ENCODE measurements at places on chromosomes 5 and 9.

DNA sequence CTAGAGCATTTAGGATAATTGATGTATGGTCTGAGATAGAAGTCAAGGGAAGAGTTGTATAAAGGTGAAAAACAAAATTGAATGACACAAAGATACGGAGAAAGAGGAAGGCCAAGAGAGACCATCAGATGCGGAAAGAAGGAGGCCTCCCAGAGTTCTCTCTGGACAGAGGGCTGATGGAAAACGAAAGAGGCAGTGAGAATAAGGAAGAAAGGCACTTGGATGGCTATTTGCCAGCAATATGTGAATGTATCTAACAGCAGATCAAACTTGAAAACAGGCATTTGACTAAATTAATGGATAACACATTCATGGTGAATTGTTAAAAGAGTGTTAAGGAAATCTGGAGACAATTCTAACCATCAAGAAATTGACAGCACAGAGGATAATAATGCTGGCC is 2.4 kb upstream of the DOCK8 start:
- DNase-seq, result no peak

GRCh38 chr5:134550271-134551214 is 25.1 kb downstream of the JADE2 start:
- DNase-seq, result no peak

DNA sequence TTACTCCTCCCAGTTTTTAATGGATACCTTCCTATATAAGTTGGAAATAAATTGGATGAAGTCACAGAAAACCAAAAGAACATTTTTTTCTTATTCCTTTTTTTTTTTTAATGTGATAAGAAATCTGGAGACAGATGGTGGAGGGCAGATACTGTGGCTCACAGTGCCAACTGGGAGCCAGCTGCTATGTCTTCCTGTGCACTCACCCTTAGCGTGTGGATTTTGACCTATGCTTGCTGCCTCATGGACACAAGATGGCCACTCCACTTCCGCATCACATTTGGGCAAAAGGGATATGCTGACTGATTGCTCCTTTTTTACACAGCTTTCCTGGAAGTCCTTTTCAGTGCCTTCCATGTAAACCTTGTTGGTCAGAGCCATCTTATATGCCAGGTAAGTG is 342.6 kb downstream of the MAN2A1 start:
- no peak for DNase-seq

DNA sequence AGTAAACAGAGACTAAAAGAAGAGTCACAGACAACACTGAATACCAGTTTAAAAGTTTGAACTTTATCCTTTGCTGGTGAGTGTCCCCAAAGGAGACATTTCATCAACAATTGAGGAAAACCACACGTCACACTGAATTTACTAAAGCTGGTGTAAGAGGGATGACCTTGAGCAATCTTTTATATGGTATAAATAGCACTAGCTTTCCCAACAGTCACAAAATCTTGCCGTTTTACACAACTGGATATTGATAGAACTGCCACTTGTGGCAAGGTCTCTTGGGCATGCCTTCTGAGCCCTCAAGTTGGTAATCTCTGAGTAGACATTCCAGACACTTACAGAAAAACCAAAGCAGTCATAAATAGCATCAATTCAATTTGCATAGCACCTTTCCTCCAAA is 311.5 kb upstream of the TARS1 start:
- DNase-seq, result no peak

DNA sequence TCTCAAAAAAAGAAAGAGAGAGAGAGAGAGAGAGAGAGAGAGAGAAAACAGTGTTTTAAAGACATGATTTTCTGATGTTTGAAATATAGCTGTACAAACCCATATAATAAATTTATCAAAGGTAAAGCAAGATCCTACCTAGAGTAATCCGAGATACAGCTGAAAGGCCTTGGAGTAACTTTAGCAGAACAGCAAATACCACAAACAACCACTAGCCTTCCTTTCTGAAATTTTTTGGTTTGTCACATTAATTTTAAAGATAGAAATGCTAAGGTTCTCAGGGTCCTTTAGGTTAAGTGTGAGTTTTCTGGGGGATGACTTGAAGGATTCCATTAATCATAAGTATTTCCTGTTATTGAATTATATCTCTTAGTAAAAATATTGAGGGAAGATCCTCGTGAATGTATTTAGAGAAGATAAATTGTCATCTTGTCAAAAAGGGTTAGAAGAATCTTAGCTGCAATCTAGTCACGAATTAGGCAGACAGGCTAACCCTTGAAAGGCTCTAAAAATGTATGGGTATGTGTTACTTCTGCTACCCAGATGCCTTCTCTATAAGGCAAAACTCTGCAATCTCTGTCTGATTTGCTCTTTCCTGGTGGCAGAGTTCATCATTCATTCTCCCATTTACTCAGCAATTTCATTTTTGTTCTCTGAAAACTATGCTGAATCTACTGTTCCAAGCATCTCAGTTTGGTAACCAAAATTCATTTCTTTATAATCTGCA is 27.3 kb downstream of the F2RL2 start:
- DNase-seq, result no peak

DNA sequence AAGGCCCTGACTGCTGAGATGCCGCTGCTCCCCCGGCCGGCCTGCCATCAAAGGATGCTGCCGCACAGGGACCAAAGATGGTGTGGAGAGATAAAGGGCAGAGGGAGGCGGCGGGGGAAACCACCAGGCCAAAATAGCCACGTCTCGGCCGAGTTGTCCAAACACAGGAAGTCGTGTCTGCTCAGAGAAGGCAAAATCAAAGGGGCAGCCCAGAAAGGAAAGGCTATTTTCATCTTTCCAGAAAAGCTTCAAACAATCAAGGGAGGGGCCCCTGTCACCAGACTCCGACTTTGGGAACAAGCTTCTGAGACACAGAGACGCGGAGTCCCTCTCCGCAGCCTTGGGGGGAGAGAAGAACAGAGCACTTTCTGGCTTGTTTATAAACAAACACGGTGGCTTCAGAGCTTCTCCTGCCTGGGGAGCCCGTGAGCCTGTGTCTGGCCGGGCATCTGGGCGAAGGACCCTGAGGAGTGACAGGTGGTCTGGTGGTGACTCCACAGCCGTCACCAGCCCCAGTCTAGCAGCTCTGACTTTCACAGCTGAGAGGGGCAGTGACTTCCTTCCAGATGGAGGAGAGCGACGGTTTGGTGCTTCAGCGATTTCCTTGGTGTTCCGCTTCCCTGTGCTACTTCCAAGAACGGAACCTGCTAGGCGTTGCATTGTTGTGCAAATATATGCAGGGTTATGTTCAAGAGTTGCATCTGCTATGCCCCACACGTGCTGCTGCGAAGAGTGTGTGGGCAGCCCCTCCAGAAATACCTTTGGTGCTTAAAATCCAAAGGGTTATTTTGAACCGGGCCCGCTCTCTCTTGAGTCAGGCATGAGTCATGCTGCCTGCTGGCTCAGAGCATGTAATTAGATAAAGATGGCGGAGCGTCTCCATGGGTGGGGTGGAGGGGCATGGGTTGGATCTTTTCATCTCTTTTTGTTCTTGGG is 24.0 kb downstream of the ADAMTSL2 start:
- DNase-seq, result no peak
